ENCODE measurements at places on chromosomes 3 and 15.

DNA sequence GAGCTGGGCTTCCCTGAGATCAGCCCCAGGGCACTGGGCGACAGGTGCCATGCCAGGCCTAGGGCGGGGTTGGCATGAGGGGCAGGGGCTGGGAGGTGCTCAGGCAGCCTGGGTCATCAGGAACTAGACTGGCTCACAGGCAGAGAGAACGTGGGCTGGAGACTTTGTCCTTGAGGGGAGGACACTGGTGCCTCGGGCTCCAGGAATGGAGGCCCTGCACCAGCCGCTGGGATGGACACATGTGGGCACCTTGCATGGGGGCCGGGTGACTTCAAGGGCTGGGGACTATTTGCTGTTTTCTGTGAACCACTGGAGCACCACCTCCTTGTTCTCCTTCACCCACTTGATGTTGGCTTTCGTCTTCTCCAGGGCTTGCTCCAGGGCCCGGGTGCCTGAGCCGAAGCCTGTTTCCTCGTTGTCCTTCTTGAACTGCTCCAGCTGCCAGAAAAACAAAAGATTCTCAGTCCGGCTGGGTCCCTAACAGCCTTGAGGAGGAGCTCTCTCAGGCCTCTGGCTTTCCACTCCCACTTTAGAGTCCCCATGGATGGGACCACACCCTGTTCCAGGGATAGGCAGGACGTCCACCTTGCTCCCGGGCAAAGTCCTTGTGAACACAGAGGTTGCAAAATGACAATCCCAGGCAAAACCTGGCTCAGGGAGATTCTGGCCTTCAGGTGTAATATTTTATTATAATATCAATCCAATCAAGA is 9.1 kb downstream of the MESP2 start:
- no peaks in the 10 kb centered on the region for H3K27me3 ChIP-seq
- peaks cover 51% of the 10 kb centered on the region for H3K36me3 ChIP-seq
- H3K27ac ChIP-seq = peak overlapping the region; percentile 82
- H3K4me1 ChIP-seq = peaks cover 50% of the 10 kb centered on the region
- H3K4me3 ChIP-seq = no peak overlapping the region

- no peak overlapping the region for H3K27ac ChIP-seq
- H3K4me3 ChIP-seq = no peak overlapping the region
- H3K27me3 ChIP-seq = no peaks in the 10 kb centered on the region
- no peaks in the 10 kb centered on the region for H3K36me3 ChIP-seq
- H3K4me1 ChIP-seq = peaks cover 3% of the 10 kb centered on the region
These were observed 45.4 kb upstream of the RPL32 start for GRCh38 chr3:12886736-12887135.

DNA sequence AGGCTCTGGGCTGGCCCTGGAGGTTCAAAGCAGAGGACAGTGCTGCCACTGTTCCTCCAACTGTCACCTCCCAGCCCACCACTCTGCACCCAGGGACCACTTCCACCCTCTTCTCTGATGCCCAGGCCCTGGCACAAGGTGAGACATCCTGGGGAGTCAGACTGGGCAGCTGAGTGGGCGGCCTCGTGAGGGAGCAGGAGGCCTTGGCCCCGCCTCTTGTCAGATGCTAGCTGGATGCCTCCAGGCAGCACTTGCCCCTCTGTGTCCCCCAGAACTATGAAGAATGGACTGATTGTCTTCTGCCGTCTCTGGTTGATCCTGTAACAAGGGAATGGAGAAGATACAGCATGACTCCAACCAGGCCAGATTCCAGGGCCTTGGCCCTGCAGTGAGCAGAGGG is 191.0 kb upstream of the LINGO1 start:
- no peak for DNase-seq
- H3K4me3 ChIP-seq = no peak overlapping the region
- no peaks in the 10 kb centered on the region for H3K4me1 ChIP-seq
- H3K36me3 ChIP-seq = no peaks in the 10 kb centered on the region
- H3K27ac ChIP-seq = peak overlapping the region; percentile 92

DNA sequence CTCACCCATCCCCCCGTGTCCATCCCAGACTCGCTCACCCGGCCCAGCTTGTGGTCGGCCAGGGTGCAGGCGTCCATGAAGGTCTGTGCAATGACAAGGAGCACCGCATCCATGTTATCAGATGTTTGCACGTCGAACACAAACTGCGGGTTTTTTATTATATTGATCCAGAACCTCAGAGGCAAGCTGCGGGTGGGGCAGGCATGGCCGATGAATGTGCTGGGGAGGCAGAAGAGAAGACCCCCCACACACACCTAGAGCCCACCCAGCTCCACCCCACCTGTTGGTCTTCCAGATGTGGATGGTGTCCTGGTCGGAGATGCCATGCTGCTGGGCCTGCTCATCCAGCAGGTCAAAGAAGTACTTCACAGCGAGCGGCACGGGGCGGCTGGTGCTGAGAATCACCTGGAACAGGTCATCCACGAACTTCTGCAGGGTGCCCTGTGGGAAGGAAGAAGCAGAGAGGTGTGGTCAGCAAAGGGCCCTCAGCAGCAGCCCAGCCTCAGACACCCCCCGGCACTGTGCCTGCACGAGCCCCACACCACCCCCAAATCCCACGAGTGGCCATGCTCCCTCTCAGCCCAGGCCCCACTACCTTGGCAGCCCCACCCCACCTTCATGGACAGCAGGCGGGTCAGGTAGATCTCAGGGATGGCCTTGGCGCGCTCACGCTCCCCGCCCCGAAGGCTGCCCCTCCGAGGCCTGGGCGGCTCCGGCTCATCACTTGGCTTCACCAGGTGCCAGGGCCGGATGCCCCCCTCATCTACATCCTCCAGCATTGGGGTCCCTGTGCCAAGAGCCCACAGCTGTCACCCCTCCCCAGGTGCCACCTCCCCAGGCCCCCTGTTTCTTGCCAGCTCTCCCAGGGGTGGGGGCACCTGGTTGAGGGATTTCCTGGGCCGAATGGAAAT is 20.3 kb downstream of the PLXNB1 start:
- no peaks in the 10 kb centered on the region for H3K27me3 ChIP-seq
- no peaks in the 10 kb centered on the region for H3K4me1 ChIP-seq
- no peak for DNase-seq
- no peak overlapping the region for H3K4me3 ChIP-seq
- H3K27ac ChIP-seq = no peak overlapping the region

DNA sequence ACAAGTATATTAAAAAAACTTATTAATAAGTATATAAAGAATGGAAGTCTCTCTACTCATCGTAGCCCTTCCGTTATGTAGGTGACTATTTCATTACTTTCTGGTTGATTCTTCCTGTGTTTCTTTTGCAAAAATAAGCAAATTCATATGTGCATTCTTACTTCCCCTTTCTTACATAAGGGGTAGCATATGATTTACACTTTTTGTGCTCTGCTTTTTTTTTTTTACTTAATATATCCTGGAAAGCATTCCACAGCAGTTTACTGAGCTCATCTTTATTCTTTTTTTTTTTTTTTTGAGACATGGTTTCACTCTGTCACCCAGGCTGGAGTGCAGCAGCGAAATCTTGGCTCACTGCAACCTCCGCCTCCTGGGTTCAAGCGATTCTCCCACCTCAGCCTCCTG is 12.9 kb downstream of the SCAMP5 start:
- no peak overlapping the region for H3K4me3 ChIP-seq
- H3K27ac ChIP-seq = no peak overlapping the region
- H3K4me1 ChIP-seq = no peaks in the 10 kb centered on the region
- no peak for DNase-seq

Measured in small intestine (tissue), 16 donors.